ENCODE measurements at places on chromosomes 5 and 9.
A peak's percentile ranks its signal among the peaks of the same experiment; 100 is the strongest.

DNA sequence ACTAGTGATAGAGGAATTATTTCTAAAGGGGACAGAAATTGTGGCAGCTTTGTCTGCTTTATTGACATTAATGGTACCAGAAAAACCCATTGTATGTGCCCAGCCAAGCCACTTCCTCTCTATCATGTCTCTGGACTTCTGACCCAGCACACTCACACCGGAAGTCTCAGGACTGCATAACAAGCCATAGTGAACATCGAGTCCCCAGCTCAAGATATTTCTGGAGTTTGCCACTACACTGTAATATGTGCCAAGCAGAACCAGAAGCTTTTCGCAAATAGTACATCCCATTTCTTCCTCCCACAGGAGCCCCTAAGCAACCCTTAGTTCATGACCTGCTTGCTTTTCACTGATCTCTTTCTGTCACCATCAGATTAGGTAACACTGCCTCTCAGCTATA, 187.4 kb upstream of the GHR start:
- DNase-seq: no peak

DNA sequence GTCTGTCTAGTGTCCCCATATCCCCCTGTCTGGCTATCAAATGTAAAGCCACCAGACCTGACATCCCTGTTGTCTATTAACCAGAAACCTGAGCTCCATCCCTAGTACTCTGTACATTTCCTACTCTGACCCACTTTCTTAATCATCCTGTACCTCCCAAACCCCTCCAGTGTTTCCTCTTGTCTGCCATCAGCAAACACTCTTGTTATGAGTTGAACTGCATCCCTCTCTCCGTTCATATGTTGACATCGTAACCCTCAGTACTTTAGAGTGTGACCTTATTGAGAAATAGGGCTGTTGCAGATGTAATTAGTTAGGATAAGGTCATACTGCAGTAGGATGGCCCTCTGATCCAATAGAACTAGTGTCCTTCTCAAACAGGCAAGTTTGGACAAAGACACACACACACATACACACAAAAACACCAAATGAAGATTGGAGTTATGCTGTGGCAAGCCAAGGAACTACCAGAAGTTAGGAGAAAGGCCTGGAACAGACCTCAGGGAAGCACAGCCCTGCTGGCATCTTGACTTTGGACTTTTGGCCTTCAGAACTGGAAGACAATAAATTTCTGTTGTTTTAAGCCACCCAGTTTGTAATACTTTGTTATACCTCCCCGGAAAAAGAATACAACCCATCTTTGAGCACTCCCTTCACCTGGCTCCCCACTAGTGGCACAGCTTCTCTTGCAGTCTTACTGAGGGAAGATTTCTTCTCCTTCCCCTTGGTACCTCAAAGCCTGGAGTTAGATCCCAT, 180.0 kb upstream of the PTGER4 start:
- DNase-seq: no peak

- DNase-seq: peak; percentile 13
These were observed 9.6 kb downstream of the SEC61B start for GRCh38 chr9:99231711-99232110.

- no peak for DNase-seq
These were observed 156.4 kb upstream of the RFX3 start for GRCh38 chr9:3682186-3682585.

GRCh38 chr9:97502222-97502983, 937 bp downstream of the TMOD1 start:
- no peak for DNase-seq

- DNase-seq: no peak
These were observed 86.3 kb downstream of the ELAVL2 start for GRCh38 chr9:23739753-23740152.

GRCh38 chr5:60229691-60230185, 336.2 kb upstream of the PDE4D start:
- no peak for DNase-seq

GRCh38 chr5:79636981-79637733, 24.9 kb downstream of the TENT2 start:
- DNase-seq: no peak

- no peak for DNase-seq
These were observed 14.1 kb downstream of the ZFP62 start for GRCh38 chr5:180847026-180847425.

DNA sequence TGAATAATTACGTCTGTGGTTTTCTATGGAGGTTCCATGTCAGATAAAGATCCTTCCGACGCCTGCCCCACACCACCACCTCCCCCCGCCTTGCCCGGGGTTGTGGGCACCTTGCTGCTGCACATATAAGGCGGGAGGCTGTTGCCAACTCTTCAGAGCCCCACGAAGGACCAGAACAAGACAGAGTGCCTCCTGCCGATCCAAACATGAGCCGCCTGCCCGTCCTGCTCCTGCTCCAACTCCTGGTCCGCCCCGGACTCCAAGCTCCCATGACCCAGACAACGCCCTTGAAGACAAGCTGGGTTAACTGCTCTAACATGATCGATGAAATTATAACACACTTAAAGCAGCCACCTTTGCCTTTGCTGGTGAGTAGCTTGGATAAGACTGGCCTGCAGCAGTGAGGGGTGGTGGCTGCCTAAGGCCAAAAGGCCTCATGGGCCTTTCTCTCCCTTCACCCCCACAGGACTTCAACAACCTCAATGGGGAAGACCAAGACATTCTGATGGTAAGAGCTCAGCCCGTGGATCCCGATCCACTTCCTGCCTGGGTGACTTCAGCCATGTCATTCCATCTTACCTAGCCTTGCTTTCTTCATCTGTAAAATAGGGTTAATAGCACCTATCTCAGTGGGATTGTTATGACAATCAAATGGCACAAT, at the start of gene IL3:
Gene IL3 (plus strand): TSS at position 155 of the 661 bp plus-strand sequence. CDS start 52 bp downstream, at position 207.
- DNase-seq: no peak

GRCh38 chr9:84807870-84808390, 138.4 kb downstream of the NTRK2 start:
- no peak for DNase-seq

DNA sequence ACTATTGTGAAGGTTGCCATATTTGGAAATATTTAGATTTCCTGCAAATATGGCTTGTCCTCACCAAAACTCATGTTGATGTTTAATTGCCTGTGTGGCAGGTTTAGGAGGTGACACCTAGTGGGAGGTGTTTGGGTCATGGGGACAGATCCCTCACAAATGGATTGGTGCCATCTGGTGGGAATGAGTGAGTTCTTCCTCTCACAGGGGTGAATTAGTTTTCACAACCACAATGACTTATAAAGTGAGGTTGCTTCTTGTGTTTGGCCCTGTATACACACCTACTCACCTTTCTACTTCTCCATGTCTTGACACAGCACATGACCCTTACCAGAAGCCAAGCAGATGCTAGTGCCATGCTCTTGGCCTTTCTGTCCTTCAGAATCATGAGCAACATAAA, 41.1 kb downstream of the ISOC1 start:
- no peak for DNase-seq

DNA sequence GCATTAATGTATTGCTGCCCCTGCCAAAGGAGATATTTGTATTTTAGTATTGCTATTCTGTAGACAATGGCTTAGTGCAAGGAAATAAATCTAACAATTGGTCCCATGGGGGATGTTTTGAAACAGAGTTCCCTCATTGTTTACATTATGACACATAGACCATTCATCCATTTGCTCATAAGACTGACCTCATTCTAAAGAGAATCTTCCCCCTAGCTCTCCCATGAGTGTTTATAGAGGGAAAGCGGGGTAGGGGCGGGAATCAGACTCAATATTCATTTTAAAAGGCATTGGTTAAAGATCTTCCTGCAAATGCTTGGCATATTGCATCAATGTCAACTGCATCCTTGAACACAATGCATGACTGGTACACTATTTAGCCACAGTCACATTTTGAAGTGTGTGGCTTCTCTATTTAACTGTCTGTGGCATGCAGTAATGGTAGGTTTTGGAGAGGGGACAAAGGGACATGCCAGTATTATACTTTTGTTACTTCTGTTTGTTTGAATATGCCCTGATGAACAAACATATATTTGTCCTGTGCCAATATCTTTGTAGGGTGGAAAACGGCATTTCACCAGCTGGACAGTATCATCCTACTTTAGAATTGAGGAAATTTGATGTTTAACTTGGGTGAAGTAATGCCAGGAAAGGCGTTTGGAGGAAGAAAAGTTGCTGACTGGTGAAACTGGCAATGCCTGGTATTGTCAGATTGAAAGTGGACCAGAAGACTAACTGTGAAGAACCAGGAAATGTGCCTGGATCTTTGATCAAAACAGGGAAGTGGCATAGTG, 84.1 kb upstream of the MEGF10 start:
- DNase-seq: no peak

DNA sequence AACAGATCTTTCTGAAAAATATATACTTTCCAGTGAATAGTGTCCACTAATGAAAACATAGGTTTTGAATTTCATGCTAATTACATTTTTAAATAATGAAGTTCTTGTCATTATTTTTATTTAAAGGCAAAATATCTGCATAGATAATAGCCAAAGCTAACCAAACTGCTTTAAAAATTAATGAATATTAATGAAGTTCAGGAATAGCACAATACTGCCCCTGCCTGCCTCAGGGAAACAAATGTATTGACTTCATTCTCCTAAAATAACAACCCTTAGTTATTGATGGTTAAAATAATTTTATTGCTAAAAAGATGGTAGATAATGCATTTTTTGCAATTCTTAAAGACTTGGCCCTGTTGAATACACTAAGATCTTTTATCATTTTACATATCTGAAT, 103.6 kb upstream of the SSBP2 start:
- no peak for DNase-seq

GRCh38 chr9:89361816-89362646, 43.7 kb downstream of the SECISBP2 start:
- no peak for DNase-seq

DNA sequence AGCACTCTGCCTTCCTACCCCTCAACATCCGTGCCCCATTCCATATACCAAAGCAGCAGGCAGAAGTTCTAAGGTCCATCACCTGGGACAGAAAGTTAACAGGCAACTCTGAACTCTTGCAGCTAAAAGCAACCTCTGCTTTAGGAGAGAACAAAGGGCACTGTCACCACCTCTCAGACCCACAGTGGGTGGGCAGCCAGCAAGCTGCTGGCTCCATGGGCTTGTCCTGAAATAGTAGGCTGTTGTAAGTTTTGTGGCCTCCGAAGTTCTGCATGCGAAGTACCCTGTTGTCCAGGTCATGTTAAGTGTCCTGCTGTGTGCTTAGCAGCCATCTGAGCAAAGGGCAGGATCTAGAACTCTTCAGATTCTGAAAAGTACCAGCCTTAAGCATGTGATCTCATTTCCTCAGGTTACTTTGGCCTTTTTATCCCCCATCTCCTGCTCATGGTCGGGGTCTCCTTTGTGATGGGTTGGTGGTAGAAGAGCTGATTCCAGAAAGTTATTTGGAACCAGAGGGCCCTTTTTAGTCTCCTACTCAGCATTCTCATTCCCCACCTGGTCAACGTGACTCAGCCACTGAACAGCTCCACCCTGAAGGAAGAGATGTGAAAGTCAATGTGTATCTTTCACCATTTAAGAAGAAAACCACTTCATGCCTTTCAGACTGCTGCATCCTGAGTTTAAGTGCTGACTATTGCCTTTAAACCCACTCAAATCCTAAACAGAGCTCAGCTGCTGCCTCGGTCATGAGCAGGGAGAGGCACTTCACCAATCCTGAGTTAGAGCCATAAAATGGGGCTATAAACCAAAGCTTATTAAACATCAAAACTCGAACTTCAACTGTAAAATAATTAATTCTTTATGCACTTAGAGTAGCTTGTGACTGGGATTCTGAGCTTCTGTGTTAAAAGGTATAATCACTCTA, 121.4 kb downstream of the DPYSL3 start:
- no peak for DNase-seq

DNA sequence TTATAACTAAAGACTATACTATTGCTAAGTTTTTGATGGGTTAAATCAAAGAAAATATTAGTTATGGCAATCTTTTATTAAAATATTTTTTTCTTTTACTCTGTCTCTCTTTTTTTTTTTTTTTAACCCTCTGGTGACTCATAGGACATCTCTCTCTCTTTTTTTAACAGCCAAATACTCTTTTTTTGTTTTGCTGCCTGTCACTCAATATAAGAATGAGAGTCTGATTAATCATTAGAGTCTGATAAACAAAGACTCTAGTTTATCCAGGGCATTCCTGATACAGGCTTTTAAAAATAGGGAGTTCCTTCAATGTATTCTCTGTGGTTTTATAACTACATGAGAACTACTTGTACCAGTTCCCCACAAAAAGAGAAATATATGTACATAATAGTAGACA, 77.3 kb downstream of the SLC38A9 start:
- no peak for DNase-seq

DNA sequence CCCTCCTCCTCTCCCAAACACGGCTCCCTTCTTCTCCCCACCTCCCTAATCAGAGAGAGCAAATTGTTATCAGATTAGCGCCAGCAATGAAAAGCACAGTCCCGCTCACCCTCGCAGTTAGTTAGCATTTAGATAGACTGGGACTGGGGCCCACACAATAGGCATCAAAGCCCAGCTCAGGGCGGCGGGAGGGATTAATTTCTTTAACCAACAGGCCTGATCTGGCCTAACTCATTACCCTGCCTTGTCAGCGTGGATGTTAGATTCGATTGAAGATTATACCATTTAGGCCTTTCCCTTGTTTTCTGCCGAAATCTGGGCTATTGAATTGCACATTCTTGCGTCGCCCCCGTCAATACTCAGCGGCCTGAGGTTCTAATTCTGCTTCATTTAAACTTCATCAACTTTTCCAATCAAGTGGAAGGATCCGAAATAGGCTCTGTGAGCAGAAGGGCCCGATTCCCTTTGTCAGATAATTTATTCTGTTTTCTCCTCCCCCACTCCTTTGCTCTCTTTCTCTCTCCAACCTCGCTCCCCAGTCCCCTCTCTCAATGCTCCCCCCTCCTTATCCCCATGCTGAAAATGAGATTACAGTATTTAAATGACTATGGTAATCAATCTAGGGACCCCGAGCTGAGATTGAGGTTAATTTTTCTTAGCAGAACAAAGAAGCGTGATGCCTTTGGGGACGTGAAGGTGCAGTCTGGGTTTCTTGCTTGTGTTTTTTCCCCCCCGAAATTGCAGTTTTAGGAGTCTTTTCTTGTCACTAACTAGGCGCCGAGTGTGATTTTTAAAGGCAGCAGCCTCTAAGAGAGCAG, 15.1 kb downstream of the CFAP77 start:
- no peak for DNase-seq

- DNase-seq: no peak
These were observed 72.6 kb upstream of the PUM3 start for GRCh38 chr9:2916382-2916985.

DNA sequence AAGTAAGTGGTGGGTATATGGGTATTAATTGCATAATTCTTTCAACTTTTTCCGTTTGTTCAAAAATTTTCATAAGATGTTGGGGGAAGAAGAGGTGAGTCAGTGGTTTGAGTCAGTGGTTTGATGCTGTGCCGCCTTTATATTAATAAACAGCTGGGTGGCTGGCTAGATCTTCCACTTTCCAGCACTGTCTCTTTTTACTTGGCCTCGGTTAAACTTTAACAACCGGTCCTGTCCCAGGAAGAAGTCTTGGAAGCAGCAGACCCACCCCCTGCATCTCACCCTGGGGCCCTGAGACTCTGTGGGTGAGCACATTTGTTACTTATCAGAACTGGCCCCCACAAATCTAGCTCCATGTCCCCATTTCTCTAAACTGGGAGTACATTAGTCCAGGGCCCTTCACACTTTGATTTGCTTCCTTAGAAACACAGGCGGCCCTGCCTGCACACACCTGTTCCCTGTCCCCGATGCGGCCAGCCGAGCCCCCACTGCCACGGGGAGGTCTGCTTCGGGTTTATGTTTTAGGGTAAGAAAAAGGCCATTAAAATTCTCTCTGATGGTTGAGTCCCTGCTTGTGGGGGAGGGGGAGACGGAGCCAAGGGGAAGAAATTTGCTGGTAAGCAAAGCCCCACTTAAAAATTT, 90.7 kb downstream of the PTCH1 start:
- no peak for DNase-seq

All from stimulated activated CD4-positive, alpha-beta T cell treated with anti-CD3 and anti-CD28 coated beads, Interleukin-2, amount 100 ng/mL, for 4 hours (primary cell).